ENCODE measurements at places on chromosomes 4 and X. TPM values are rescaled to one million over a fixed set of nuclear protein-coding genes. Genes with fewer than 3 reads are reported as not detected.

- DNase-seq, result no peak
These were observed 129.4 kb upstream of the TENM3 start for GRCh38 chr4:182113779-182114178.

- no peak for DNase-seq
These were observed 136.5 kb upstream of the HS3ST1 start for GRCh38 chr4:11565213-11565612.

GRCh38 chr4:40720916-40721315 lies 28.8 kb upstream of the NSUN7 start:
- DNase-seq, result no peak

DNA sequence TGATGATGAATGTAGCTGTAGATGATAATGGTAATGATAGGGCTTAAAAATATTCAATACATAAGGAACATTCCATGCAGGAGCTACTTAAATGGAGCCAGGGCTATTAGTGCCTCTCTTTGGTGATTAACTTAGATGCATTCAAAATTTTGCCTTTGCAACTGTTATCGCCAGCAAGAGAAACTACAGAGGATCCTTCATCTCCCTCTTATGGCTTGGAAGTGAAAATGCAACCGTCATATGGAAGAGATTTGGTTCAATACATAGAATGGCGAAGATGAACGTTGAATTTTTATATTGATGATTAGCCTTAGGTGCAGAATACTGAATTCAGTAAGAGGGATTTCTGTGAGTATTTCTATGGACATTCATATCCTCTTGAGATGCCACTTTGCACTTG lies 134.5 kb upstream of the NLGN4X start:
- no peak for DNase-seq

EREG gene
- 0.22 TPM for total RNA-seq

Data from sciatic nerve (tissue), 2 donors.